AG04449 (cell line): ENCODE measurements at places on chromosomes 4 and X.

- no peak for DNase-seq
Measured at GRCh38 chr4:78325271-78326157, 226.1 kb upstream of the ANXA3 start.

- no peak for DNase-seq
Measured at GRCh38 chr4:77074381-77074831, 1.4 kb downstream of the CCNI start.

DNA sequence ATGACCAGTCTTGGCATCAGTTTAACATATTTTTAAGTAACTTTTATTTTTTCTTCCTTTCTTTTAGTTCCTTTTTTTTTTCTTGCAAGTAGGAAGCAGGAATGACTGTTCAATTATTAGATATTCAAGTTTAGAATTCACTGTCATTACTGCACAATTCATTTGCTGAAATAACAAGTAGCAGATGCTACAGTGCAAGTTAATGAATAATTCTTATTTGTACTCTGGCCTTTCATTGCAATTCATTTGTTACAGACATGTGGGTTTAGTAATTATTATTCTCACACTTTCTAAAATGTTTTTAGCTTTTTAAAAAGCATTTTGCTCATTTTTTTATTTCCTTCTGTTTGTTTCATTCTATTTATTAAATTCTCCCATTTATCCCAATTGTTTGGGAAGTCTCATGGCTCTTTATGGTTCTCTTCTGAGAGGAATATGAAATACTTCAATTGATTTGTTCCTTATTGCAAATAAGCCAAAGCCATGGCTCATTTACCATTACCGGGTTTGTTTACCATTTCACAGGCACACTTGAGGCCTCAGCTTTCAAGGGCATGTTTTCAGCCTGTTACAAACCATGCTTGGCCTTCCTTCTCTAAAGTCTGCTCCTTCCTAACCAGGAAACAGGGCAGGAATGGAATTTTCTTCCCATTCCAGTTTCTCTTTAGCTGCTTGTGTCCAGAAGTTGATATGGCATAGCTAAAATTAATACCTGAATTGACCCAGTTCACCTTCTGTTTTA lies 4.6 kb upstream of the DCAF4L1 start:
- DNase-seq = no peak

DNA sequence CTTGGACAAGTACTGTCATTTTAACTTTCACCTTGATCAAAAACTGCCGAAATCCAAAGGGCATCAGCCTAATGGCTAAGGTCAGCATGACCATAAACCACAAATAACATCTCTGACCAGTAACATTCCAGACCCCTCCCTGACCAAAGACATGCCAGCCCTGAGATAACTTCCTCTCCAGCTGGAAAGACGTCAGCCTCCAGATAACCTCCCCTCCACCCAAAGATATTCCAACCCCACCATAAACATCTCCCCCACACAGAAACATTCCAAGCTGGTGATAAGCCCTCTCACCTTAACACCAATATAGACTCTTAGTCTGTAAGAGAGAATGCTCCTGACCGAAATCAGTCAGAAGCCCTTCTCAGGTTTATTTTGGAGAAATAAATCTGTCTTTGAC lies 7.4 kb downstream of the PPP1R2C start:
- no peak for DNase-seq
